Activated T-helper 17 cell treated with anti-CD3 and anti-CD28 coated beads, Interleukin-2, amount 50 U/mL, for 72 hours (primary cell): ENCODE measurements at places on chromosomes 12 and 14.
A peak's percentile ranks its signal among the peaks of the same experiment; 100 is the strongest.

DNA sequence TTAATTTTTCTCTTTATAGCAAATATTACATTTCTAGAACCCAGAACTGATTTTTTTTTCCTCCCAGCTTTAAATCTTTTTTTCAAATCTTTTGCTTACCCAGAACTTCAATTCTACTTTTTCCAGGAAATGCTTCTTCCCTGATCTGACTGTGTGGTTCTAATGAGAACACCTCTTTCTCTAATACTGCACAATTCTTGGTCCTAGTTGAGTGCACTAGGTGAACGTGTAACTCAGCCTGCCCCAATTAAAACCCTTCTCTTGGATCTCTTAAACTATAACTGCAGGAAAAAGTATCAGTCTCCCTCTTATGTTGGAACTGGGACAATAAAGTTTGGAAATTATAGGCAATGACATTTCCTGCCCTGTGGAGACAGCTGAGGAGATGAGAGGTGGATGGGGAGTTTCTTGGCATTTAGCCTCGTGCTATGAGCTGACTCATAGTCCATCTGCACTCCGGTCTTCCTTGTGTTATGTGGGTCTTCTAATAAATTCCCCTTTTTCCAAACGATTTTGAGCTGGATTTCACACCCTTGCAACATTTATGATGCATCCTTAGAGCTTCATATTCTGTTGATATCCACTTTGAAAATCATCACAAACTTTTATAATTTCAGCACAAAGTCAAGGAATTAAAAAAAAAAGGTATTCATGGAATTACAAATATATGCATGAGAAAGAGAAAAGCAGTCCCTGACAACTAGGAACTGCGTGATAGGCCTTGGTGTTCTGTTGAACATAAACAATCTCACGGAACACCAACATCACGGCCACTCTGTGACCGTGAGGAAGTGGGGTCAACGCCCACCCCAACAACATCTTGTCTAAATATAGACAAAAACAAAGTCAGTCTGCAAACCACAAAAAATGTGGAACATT lies 52.4 kb downstream of the BRMS1L start:
- no peak for ATAC-seq

DNA sequence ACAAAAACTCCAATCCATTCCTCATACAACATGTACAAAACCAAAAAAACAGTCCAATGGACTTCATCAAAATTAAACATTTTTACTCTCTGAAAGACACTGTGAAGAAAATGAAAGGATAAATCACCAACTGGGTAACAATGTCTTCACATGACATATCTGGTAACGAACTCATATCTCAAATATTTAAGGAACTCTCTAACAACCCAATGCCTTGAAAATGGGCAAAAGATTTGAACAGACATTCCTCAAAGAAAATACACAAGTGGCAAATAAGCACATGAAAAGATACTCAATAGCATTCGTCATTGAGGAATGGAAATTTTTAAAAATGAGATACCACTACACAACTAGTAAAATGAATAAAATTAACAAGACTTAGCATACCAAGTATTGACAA lies 198.7 kb upstream of the RASSF8 start:
- ATAC-seq, result no peak

DNA sequence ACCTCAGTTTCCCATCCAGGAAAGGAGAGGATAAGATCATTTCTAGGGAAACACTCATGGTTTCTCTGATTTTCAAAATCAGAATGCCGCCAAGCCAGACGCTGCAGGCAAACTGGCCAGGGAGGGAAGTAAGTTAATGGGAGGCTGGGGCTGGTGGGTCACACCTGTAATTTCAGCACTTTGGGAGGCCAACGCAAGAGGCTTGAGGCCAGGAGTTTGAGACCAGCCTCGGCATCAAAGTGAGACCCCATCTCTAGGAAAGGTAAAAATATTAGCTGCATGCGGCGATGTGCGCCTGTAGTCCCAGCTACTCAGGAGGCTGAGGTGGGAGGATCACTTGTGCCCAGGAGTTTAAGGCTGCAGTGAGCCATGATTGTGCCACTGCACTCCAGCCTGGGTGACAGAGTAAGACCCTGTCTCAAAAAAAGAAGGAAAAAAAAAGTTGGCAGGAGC lies 587 bp downstream of the SELPLG start:
- no peak for ATAC-seq

DNA sequence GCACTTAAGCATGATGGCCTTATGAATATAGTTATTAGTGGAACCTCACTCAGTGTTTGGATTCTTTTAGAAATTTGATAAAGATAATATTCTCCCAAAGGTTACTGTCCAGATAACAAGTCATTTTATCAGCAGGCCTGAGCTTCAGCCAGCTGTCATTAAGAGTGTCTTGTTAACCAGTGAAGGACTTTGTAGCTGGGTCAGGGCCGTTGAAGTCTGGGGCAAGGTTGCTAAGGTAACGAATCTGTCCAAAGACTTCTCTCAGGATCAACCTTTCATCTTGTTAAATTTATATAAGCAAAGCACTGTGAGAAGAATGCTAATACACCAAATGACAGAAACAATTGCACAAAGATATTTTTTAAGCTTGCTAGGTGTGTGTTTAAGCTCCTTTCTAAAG lies 271.3 kb upstream of the TMPO start:
- ATAC-seq, result no peak

DNA sequence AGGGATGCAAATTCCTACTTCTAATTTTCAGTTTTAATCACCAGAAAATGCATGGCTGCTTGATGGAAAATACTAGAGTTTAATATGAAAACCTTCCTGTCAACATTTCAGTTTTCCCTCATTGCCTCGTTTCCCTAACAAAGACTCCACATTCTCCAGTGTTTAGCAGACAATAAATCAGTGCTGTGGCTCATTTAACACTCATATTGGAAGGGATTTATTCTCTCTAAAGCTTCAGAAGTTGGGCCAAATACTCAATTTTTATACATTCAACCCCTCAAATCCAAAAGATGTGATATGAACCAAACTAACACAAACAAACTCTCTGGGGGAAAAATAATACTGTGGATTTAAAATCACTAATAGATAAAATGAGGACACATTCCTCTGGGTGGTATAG lies 482.5 kb downstream of the FLRT2 start:
- no peak for ATAC-seq

DNA sequence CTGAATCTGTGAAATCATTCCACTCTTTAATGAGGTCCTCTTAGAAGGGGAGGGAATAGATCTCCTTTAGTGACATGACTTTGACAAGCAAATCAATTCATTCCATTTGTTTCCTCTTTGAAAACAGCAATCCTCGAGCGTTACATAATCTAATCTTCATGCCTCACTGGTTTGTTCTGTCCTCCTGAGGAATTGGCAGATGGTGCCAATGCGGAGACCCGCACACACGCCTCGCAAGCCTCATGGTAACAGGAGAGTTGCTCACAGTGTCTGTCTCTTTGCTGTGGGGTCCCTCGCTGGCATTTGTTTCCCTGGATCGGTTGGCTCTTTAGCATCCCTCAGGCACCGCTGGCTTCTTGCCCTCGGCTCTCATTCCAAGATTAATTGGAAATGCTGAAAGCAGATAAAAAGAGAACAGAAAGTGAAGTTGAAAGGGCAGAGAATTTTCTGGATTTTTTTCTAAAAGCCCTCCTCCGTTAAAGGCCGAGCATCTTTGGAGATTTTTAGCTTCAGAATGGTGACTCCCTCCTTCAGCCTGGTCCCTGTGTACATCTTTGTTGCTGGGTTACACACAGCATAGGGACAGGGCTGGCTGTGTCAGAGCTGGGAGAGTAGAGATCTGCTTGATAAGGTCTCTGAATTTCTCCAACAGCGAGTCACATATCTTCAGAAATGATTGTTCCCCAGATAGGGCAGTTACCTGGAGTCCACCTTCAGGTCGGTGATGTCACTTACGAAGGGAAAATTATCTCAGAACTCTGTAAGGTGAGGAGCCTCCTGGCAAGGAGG lies 10.1 kb upstream of the CABP1 start:
- no peak for ATAC-seq

- ATAC-seq, result peak; percentile 75
Measured at GRCh38 chr14:90828642-90829487, 12.6 kb upstream of the TTC7B start.

DNA sequence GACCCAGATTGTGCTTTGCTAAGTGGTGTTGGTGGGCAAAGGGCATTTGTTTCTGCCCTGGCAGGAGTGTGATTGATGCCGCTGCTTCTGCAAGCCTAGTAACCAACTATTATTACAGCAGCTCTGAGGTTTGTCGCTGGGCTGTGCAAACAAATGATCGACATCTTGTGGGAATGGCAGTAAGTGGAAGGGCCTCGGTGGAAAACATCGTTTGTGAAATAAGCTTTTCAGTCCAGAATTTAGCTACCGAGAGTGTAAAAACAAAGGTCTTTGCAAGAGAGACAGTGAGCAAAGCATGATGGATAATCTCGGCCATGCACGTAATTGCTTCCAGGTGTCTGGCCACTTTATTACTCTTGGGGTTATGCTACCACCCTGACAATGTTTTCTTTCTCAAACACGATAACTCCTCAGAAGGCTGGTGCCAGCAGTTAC lies 397.7 kb upstream of the PRICKLE1 start:
- ATAC-seq, result no peak

DNA sequence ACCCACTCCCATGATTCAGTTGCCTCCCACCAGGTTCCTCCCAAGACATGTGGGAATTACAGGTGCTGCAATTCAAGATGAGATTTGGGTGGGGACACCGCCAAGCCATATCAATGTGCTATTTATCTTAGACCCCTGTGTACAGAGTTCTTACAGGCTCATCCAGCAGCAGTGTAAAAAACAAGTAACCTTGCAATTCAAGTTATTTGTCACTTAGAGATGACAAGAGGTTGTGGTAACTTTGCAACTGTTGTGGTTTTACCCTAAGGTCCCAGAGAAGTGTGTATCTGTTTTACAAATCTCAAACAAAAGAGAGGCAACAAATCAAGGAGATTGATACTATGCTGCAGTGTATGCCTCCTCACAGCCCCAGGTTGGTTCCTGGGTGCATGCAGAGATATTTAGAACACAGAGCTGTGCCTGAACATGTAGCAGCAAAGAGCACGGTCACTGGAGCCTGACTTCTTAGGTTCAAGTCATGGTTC lies 11.5 kb upstream of the HELB start:
- ATAC-seq, result peak; percentile 84

DNA sequence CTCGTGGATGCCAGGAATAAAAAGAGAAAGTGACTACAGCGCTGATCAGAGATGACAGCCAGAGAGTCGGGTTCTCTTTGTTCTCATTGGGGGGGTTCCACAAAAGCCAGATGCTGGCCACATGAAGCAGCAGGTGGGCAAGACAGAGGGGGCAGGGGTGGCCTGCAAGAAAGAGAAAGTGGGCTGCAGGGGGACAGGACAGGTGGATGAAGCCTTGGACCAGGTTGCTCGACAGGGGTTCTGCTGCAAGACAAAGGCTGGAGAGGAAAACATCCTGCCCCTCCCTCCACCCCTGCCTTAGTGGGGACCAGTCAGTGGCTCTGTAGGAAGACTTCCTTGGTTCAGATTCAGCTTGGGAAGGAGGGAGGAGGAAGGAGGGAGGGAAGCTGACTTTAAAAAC lies 126.2 kb downstream of the KSR2 start:
- no peak for ATAC-seq

- no peak for ATAC-seq
Measured at GRCh38 chr14:76736514-76736913, 24.8 kb upstream of the VASH1 start.

- no peak for ATAC-seq
Measured at GRCh38 chr12:85713373-85713772, 122.8 kb downstream of the RASSF9 start.

- ATAC-seq, result no peak
Measured at GRCh38 chr14:101017209-101017608, 113.7 kb upstream of the RTL1 start.

DNA sequence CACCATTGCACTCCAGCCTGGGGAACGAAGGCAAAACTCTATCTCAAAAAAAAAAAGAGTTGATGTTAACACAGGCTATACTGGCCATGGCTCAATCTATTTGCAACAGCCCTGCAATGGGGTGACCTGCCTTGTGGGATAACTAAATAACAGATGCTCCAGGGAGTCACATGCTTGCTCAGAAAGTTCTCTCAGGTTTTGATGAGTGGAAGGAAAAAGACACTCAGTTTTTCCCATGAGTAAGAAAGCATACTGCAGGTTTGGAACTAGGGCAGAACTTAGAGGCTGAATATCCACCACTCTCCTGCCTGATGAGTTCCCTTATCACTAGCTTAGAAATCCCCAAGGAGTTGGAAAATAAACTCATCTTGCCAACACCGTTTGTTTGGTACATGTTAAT lies 16.9 kb downstream of the WSB2 start:
- ATAC-seq, result peak; percentile 70

DNA sequence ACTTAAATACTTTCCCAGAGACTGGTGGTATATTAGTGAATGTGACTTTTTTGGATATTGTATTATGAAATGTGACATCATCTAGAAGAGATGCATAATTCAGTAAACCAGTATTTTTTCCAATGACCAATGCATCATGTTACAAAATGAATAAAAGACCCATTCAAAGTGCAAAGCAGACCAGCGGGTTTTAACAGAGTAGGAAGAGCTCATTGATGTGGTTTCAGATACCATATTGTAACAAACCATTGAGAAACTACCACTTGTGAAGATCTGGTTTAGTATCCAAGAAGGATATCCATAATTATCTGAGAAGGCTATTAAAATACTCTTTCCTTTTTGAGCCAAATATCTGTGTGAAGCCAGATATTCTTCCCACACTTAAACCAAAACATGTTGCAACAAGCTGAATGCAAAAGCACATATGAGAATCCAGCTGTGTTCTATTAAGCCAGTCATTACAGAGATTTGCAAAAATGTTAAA lies 47.7 kb downstream of the MVK start:
- ATAC-seq, result no peak

- ATAC-seq, result peak; percentile 97
Measured at GRCh38 chr14:100213956-100214769, 24.8 kb upstream of the YY1 start.

- no peak for ATAC-seq
Measured at GRCh38 chr14:86296173-86296572, 766.2 kb downstream of the FLRT2 start.

- ATAC-seq, result no peak
Measured at GRCh38 chr12:87921621-87922020, 107.6 kb downstream of the C12orf50 start.

GRCh38 chr12:70619471-70620152 lies 17.6 kb downstream of the PTPRB start:
- ATAC-seq, result no peak

- no peak for ATAC-seq
Measured at GRCh38 chr12:99232324-99232723, 415.2 kb upstream of the GARIN6 start.

- ATAC-seq, result no peak
Measured at GRCh38 chr12:131105351-131105735, 151.6 kb downstream of the ADGRD1 start.
